ENCODE measurements at places on chromosomes 5 and 9.
A peak's percentile ranks its signal among the peaks of the same experiment; 100 is the strongest.

GRCh38 chr9:2492161-2492560 is 129.4 kb upstream of the VLDLR start:
- no peak for DNase-seq

- no peak for DNase-seq
These were observed 24.5 kb downstream of the SNX18 start for GRCh38 chr5:54541823-54542783.

DNA sequence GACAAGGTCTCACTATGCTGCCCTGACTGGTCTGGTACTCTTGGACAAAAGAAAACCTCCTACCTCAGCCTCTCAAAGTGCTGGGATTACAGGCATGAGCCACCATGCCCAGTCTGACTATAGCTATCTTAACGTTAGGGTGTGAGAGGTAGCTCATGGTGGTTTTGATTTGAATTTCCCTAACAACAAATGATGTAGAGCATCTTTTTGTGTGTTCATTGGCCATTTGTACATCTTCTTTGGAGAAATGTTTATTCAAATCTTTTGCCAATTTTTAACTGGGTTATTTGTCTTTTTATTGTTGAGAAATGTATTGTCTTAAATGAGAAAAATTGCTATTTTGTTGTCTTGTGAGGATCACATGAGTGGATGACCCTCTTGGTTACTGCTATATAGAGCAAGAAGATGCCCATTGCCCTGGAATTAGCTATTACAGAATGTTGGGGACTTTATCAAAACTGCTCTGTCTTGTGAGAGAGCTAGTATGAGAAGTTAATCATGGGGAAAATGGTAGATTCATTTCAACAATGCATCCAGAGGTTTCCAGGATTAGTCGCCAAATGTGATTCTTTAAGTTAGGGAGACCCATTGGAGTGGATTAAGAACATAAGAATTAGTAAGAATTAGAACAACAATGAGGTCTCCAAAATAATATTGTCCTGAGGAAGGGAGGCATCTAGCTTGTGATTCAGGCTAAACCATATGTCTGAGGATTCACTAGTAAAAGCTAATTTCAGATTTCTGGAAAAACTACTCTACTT is 124.3 kb upstream of the MOCS2 start:
- no peak for DNase-seq

- DNase-seq, result no peak
These were observed 73.2 kb upstream of the EPB41L4A start for GRCh38 chr5:112492291-112492690.

DNA sequence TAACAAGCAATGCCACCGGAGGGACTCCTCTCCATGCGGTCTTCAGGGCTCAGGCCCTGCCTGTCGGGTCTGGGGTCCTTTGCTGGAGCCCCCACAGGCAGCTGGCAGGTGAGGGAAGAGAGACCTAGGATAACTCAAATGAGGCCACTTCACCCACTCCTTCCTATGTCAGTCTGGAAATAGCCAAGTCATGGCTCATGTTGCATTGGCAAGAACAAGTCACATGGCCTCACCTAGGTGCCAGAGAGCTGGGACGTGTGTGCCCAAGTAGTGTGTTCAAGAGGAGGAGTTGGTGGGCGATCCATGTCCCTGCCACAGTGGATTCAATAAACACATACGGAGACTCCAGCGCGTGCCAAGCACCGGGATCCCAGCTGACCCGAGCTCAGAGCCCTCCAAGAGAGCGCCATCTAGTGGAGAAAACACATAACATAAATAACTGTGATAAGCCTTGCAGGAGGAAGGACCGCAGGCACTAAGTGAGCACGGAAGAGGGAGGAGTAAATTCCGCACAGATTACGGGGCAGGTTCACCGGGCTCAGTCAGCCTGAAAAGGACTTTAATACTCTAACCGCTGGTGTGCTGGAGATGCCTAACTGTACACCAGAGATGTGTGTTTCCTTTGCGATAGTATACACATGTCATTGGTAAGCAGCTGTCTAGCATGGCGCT is 580.8 kb downstream of the CCDC171 start:
- DNase-seq, result peak; percentile 9

- DNase-seq, result no peak
These were observed 72.6 kb downstream of the MYO10 start for GRCh38 chr5:16863469-16863946.

DNA sequence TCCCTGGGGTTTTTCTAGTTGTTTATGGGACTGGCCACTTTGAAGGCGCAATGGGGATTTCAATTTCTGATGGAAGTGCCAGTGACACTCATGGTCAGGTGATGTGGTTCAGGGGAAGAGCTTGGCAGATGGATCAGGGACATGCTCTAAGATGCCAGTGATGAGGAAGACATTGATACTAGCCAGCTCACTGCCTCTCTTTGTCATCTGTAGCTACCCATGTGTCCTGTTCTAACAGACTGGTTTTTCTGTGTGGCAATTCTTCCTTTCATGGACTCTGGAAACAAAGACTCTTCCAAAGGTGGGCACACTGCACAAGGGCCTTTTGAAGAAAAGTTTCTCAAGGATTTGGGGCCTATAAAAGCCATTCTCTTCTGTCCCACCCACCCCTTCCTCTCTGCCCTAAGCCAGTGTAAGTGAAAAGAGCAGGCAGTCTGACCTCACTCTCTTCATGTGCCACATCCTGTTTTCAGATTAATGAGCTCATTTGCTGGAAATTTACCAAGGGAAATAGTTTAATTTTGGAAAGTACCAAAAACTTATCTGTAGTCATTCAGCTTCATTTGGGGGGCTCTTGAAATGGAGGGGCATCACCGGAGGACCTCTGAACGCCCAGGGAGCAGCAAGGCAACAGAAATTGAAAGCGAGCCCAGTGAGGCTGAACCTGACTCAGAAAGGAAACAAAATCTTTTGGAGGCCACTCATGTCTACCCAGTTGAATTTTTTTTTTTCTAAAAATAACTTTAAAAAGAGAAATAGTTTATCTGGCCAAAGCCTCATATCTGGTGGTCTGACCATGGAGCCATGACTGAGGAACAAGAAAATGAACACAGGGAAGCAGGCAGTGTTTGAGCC is 4.9 kb upstream of the TRAF1 start:
- DNase-seq, result no peak
